ENCODE measurements at places on chromosomes 3 and 15.

DNA sequence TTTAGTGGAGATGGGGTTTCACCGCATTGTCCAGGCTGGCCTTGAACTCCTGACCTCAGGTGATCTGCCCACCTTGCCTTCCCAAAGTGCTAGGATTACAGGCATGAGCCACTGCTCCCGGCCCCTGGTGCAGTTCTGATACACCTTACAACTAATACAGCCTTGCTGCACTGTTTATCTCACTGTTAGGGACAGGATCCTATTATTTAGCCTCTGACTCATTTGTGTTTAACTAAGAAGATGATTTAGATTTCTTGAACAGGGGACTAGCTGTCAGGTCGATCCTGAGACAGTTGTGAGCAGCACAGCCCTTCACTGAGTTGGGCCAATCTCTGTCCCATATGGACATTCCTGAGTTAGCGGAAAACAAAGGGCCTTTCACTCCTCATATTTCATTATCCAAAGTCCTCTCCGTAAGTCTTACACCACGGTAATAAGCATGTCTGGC is 19.2 kb downstream of the GYG1 start:
- no peaks in the 10 kb centered on the region for H3K27me3 ChIP-seq
- no peak overlapping the region for H3K4me3 ChIP-seq
- DNase-seq: no peak
- H3K4me1 ChIP-seq: no peaks in the 10 kb centered on the region
- no peaks in the 10 kb centered on the region for H3K36me3 ChIP-seq

DNA sequence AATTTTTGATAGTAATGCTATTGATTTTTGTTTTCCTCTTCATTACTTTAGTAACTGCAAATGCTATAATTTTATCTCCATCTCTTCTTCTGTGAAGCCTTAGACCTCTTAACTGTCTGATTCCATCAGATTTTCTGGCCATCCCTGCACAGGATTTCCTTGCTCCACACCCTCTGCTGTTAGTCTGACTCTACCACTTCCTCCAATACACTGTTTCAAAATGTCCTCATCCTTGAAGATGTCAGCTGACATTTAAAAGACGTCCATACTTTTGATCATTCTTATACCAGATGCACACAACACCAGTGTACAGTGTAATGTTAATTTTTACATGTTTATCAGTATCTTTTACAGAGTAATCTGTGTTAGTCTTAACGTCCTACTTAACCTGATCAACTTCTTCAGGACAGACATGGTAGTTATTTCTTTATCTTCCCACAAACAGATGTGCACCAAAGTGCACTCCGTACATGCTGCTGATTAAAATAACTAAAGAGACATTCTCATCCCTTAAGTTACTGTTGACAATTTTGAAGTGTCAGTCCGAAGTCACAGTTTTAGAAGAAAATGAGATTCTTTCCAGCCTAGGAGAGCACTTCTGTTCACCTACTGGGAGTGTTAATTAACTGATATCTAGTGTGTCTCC is 102.4 kb upstream of the RASGRP1 start:
- no peaks in the 10 kb centered on the region for H3K27me3 ChIP-seq
- H3K36me3 ChIP-seq: no peaks in the 10 kb centered on the region

DNA sequence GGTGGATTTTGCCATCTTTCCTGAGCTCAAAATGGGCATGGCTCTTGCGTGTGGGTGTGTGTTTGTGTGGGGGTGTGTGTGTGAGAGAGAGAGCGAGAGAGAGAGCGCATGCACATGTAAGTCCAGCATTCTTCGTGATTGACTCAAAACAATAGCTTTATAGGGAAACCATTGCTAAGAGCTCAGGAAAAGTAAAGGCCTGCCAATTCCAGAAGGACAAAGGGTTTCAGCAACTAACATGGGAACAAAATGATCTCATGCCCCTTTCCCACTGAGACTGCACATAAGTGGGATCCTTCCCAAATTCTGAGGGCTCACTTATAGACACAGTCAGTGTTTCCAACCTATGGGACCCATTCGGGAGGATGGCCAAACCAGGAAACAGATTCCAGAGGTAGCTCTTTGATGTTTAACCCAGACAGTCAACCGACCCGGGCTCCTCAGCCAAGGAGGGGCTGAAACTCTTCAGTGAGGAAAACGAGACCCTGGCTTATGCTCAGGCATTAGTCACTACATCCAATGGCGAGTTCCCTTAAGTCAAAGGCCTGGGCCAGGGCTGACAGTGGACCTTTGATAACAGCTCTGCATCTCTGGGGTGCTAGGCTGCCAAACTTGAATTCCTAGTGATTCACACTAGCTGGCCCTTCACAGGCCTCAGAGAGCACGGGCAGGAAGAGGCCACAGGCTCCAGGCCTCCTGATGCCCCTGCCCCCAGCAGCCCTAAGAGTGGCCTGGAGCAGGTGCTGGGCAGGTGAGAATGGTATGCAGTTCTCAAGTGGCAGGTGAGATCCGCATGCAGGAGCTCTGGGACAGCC is 305.0 kb upstream of the C2CD4B start:
- no peak for DNase-seq
- no peak overlapping the region for H3K27ac ChIP-seq
- no peak overlapping the region for H3K4me3 ChIP-seq
- H3K27me3 ChIP-seq: no peaks in the 10 kb centered on the region

GRCh38 chr15:60477916-60478565 is 901 bp downstream of the ICE2 start:
- H3K27me3 ChIP-seq: no peaks in the 10 kb centered on the region
- peak; percentile 40 for DNase-seq
- peaks cover under 1% of the 10 kb centered on the region for H3K36me3 ChIP-seq
- H3K4me3 ChIP-seq: peak overlapping the region; percentile 79

- no peaks in the 10 kb centered on the region for H3K27me3 ChIP-seq
- H3K4me1 ChIP-seq: no peaks in the 10 kb centered on the region
- no peak overlapping the region for H3K4me3 ChIP-seq
- DNase-seq: no peak
- no peak overlapping the region for H3K27ac ChIP-seq
- H3K36me3 ChIP-seq: no peaks in the 10 kb centered on the region
These were observed 434.5 kb upstream of the RGMA start for GRCh38 chr15:93523481-93523880.

- no peaks in the 10 kb centered on the region for H3K27me3 ChIP-seq
- peak overlapping the region; percentile 37 for H3K27ac ChIP-seq
- H3K4me3 ChIP-seq: no peak overlapping the region
- no peaks in the 10 kb centered on the region for H3K36me3 ChIP-seq
- DNase-seq: no peak
- H3K4me1 ChIP-seq: no peaks in the 10 kb centered on the region
These were observed 132.2 kb downstream of the KLF13 start for GRCh38 chr15:31458596-31459399.

DNA sequence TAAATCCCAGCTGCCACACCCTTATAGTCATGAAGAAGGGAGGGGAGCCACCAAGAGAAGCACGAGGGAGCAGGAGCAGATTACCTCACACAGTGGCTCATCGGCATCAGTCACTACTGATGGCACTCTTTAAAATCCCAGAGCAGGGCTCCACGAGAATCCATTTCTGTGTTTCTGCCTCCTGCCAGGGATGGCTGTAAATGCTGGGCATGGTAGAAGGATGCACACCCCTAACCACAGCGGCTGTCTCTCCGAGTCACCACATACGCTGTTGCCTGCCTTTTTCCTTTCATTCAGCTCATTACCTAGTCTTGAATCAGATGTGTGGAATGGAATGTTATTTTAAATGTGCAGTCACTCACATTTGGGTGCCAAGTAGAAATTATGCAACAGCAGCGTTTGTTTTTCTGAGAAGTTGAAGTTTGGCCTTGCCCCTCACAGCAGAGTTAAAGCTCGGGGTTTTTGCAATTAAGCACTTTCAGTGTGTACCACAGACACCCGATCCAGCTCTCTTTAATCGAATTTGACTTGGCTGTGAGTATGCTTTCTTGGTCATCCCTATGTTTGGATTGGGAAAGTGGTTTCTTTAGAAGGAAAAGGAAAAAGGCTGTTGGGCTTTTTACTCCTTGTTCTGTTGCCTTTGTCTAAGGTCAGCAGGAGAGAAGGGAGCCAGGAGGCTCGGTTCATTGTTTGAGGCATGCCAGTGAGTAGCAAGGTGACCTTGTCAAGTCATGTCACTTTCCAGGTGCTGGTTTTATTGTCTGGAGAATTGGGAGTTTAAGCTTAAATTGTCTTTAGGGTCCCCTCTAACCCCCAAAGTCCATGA is 284.2 kb upstream of the TPM1 start:
- no peaks in the 10 kb centered on the region for H3K27me3 ChIP-seq
- H3K36me3 ChIP-seq: no peaks in the 10 kb centered on the region
- H3K27ac ChIP-seq: no peak overlapping the region
- no peak overlapping the region for H3K4me3 ChIP-seq

DNA sequence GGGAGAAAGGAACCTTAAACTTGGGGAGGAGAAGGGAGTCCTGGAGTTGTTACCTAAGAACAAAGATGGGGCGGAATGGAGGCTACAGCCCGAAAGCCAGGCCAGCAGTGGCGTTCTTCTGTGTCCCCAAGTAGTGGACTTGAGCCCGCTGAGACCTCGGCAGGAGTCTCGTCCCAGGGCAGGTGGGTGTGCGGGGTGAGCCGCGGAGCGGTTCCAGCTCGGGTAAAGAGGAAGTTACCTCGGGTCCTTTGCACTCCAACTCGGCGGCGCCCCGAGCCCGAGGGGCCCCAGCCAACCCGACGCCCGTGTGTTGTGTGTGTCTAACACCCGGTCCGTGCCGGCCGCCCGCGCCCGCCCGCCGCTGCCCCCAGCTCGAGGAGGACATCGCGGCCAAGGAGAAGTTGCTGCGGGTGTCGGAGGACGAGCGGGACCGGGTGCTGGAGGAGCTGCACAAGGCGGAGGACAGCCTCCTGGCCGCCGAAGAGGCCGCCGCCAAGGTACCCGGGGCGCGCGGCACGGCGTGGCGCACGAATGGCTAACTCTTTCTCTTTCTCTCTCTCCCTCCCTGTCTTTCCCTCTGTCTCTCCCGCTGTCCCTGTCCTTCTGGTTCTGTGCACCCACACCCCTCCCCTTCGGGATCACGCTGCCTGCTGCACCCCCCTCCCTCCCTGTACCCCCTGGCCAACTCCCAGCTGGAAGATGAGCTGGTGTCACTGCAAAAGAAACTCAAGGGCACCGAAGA is 959 bp downstream of the TPM1 start:
- H3K27me3 ChIP-seq: peaks cover 78% of the 10 kb centered on the region
- H3K4me1 ChIP-seq: peaks cover 6% of the 10 kb centered on the region
- no peak for DNase-seq
- peak overlapping the region; percentile 29 for H3K4me3 ChIP-seq
- H3K36me3 ChIP-seq: no peaks in the 10 kb centered on the region

All from thymus (tissue), 14 donors.